Muscle of back (tissue), 13 donors: ENCODE measurements at places on chromosomes 4 and X.

- peak; percentile 7 for DNase-seq
These were observed 32.8 kb upstream of the GLRB start for GRCh38 chr4:157043131-157043530.

- no peak for DNase-seq
These were observed 61.7 kb upstream of the STX18 start for GRCh38 chr4:4603592-4603991.

GRCh38 chrX:105872941-105873340 is 50.6 kb downstream of the NRK start:
- peak; percentile 6 for DNase-seq

- DNase-seq, result no peak
These were observed 4.7 kb downstream of the GUCY1B1 start for GRCh38 chr4:155763551-155763950.

DNA sequence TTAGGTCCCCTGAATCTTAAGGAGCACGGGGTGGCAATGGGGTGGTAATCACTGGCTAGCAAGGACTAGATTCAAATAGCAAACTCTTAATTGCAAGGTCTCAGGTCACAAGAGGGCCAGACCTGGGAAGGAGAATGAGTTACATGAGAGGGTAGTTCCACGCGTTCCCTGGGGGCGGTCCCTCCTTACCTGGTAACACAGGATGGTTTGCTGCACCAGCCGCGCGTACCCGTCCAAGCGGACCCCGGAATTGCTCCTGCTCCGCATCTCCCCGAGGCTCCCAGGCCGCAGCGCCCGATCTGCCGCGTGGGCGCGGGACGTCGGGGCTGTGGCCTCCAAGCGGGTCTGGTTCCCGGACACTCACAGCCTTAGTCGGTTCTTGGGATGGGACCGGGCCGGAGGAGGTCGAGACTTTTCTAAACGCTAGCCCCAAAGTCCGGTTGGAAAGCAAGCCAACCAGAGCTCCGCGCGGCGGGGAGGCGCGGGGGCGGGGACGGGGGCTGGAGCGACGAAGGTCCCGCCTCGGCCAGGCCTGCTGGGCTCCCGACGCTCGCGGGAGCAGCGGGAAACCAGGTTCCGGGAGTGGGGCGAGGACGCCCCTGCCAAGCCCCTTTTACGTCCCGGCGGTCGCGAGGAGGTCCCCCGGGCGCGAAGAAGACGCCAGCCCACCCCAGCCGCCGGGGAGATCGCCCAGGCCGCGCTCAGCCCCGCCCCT is at the start of gene PHKA2:
TSS of gene PHKA2 (minus strand) at position 449 of the 715 bp plus-strand sequence. CDS start at position 267, 182 bp downstream.
- DNase-seq, result peak; percentile 88
